GM04504 (cell line): ENCODE measurements at places on chromosomes 4 and X.
A peak's percentile ranks its signal among the peaks of the same experiment; 100 is the strongest.

GRCh38 chrX:44742480-44743155, 101.2 kb upstream of the DUSP21 start:
- DNase-seq: no peak

GRCh38 chr4:15336410-15337167, 91.2 kb upstream of the C1QTNF7 start:
- DNase-seq: no peak

GRCh38 chr4:87068583-87069021, 133.8 kb downstream of the AFF1 start:
- no peak for DNase-seq

GRCh38 chr4:154254999-154255398, 236.6 kb downstream of the DCHS2 start:
- no peak for DNase-seq

- no peak for DNase-seq
Observed at GRCh38 chr4:76720121-76720520, 177.8 kb downstream of the SOWAHB start.

- no peak for DNase-seq
Observed at GRCh38 chr4:112168719-112169500, 23.7 kb downstream of the FAM241A start.

GRCh38 chrX:19097553-19098283, 24.6 kb downstream of the ADGRG2 start:
- no peak for DNase-seq

DNA sequence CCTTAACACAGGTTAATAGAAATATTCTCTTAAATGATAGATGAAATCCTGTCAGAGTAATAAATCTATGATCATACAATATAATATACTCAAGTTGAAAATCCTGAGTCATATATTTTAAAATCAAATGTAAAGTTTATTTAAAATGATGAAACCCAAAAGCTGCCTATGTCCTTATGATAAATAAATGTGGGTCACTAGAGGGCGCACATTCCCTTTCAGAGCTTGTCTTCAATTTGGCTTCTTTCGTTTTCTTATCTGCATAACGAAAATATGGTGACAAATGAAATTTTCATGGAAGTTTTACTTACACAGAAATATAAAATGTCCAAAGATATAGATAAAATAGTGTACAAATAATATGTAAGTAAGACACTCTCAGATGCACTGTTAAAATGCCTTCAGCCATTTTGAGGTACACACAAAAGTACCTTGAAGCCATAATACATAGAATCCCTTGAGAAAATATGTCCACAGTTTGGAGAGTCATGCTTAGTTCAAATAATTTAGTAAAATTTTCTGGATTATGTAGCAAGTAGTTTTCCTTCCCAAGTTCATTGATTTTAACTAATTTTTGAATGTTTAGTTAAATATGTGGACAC, 680.4 kb downstream of the DMD start:
- peak; percentile 0 for DNase-seq

DNA sequence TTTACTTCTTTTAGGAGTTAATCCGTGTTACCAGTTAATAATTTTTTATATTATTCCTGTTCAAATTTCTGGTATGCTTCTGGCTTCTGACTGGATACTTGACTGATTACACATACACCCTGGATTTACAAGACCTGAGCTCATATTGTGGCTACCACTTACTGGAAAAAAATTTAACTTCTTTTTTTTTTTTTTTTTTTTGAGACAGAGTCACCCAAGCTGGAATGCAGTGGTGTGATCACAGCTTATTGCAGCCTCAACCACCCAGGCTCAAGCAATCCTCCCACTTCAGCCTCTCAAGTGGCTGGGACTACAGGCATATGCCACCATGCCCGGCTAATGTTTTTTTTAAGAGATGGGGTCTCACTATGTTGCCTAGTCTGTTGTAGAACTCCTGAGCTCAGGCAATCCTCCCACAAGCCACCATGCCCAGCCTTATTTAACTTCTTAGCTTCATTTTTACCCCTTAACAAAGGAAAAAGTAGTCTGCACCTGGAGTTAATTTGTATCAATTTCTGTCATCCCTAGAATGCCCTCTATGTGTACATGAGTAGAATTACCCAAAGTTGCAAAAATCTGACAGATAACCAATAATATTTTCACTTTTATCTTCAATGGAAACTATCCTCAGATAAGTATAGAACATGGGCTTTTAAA, 50.3 kb downstream of the TMEM165 start:
- peak; percentile 59 for DNase-seq

- no peak for DNase-seq
Observed at GRCh38 chr4:11480683-11481082, 52.0 kb upstream of the HS3ST1 start.

DNA sequence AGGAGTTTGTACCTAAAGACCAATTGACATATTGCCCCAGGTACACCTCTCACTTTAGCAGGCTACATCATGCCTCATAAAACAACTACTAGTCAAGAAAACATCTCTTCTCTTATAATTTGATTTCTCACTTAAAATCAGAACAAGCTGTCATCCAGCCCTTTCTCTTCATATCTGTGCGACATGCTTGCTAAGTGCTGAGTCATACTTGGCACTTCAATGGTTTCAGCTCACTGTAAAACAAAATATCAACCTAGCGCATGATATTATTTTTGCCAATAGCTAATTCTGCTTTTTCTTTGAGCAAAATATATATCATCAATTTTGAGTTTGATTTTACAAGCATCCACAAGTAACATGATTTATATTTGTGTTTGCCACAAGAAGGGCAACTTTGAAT, 27.9 kb upstream of the FUNDC1 start:
- no peak for DNase-seq

- DNase-seq: no peak
Observed at GRCh38 chrX:110060846-110061537, 58.1 kb downstream of the TMEM164 start.

DNA sequence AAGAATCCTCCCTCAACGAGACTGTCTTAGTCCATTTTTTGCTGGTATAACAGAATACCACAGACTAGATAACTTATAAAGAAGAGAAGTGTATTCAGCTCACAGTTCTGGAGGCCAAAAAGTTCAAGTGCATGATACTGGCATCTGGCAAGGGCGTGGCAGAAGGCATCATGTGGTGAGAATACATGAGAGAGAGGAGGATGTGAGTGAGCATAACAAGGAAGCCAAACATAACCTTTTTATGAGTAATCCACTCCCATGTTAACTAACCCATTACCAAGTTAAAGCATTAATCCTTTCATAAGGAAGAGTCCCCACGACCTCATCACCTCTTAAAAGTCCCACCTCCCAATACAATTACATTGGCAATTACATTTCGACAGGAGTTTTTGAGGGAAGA, 504.6 kb downstream of the IQCM start:
- peak; percentile 8 for DNase-seq

- DNase-seq: no peak
Observed at GRCh38 chr4:81380437-81380836, 91.3 kb downstream of the RASGEF1B start.

GRCh38 chrX:20061855-20062254, 54.9 kb downstream of the MAP7D2 start:
- DNase-seq: no peak

- DNase-seq: no peak
Observed at GRCh38 chr4:153759407-153760316, at the start of gene RNF175. Gene RNF175 (minus strand): TSS chr4:153760024. CDS start chr4:153759862, 162 bp downstream.

- no peak for DNase-seq
Observed at GRCh38 chr4:186499467-186499866, 55.9 kb downstream of the MTNR1A start.

- DNase-seq: no peak
Observed at GRCh38 chr4:89316211-89316610, 8.6 kb upstream of the GPRIN3 start.

DNA sequence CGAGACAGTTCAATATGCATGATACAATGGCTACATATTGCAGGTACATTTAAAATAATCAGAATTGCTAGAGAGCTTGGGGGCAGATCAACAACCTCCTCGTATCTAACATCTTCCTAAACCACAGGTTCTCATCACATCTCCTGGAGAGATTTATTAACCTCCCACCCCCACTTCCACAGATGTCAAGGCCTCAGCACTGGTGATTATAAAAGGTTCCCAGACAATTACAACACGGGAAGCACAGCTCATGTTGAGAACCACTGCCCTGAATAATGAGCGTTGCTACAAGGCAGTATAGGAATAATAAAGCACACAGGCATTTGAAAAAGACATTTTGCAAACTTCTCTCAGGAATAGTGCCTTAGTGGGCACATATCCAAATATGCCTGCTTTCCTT, 42.8 kb downstream of the ELOVL6 start:
- DNase-seq: peak; percentile 17

DNA sequence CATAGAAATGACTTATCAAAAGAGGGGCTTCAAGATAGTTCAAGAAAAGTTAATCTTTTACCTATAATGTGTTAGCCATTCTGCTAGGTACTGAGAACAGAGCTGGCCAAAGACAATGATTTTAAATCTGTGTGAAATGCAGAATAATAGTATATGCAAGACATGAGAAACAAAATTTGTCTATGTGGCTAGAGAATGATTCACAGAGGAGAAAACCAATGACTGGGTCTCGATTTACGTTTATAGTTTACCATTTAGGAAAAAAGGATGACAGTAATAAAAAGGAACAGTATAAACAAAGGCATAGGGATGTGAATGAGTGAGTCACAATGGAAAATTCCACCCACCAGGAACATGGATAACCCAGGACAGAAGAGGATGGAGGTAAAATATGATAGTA, 31.9 kb downstream of the NPFFR2 start:
- no peak for DNase-seq

GRCh38 chr4:141705048-141705746, 68.8 kb downstream of the IL15 start:
- DNase-seq: no peak

DNA sequence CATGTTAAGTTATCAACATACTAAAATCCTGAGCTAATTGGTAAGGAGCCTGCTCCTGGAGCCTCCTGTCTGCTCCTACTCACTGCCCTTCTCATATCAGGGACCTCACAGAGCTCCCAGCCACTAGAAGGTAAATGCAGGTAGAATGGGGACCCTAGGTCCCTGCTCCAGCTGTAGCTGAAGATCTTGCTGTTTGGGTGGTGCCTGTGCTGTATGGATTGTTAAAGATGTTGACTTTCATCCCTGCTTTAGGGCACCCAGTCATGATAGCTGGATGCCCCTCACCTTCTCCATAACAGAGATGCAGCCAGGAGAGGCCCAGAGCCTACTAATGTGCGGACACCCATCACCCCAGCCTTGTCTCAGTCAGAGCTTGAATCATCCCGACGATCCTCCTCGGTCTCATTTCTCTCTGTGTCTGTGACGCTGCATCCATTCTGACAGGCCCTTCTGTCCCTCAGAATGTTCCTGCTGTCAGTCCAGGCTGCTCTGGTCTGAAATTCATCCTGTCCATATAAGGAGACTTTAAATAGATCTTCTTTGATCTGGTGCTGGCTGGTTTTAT, 341.7 kb upstream of the GATB start:
- no peak for DNase-seq

DNA sequence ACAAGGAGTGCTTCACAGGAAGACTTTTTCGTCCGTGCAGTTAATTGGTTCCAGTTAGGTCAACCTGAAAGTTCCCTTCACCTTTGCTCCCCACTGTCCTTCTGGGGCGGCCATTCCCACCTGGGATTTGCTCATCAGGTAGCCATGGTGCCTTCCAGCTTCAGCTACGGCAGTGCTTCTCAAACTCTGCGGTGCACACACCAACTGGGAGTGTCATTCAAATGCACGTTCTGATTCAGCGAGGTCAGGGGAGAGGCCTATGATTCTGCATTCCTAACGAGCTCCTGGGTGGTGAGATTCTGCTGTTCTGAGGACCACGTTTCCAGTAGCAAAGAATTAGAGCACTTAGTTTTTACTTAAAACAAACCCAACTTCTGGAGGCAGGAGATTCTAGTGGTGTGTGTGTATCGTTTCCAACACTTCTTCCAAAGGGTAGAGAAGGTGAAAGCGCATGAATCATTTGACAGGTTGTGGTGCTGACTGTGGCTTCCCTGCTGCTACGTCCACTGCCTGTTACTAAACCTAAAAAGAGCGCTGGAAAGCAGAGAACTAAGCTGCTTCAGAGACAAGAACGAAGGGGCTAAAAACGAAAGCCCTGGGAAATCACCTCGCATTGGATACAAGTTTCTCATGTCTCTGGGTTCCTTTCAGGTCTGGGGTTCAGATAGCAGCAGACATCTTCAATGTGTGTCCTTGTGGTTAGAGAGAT, 4.7 kb upstream of the HELT start:
- no peak for DNase-seq

DNA sequence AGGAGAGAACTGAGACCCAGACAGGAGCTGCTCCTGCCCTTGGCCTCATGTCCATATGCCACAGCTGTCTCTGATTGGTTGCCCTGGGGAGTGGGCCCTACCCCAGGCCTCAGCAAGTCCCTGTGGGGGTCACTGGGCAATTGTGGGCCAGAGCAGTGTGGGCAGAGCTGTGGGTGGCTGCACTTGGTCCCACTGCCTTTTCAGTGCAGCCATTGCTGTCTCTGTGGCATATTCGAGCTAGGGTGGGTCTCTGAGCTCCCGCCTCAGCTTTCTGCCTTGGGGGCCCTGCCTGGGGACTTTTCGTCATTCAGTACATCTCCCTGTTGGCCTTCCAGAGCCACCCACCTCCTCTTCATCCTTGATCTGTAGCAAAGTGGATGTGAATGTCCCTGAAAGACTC, 69.8 kb upstream of the LRPAP1 start:
- no peak for DNase-seq

DNA sequence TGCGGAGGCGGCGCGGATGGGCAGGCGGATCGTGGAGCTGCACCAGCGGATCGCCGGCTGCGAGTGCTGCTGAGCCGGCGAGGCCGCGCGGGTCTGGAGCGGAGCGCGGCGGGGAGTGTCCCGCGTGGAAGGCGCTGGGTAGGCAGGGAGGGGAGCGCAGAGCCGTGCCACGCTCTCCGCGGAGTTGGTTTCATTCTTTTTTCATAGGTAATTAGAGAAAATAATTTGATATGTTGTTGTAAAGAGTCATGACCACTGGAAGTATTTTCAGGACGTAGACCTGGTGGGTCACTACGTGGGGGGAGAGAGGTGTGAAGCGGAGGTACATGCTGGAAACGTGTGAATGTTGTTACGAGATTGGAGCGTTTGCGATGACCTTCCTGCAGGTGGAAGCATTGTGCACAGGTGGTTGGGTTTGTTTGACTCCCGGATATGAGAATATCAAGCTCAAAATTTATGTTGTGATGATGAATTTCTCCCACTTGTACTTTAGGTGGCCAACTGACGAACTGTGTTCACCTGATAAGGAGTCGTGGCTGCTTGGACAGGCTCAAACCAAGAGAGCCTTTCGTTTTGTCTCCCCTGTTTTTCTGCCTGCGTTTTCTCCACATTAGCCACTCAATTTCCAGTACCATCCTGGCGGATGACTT, 19.1 kb upstream of the S100P start:
- no peak for DNase-seq

- DNase-seq: no peak
Observed at GRCh38 chr4:167023364-167023925, 210.8 kb downstream of the SPOCK3 start.

DNA sequence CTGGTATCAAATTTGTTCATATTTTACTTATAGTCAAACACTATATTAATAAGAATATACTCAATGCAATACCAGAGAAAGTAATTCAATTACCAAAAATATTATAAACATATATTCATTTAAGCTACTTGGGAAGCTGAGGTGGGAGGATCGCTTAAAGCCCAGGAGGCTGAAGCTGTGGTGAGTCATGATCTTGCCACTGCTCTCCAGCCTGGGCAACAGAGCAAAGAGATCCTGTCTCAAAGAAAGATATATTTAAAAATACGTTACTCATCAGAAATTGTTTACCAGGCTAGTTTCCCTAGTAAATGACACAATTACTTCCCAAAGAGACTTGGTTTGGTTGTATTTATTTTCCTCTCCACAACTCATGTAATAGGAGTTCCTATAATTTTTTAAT, 433.6 kb downstream of the GASK1B start:
- no peak for DNase-seq

- no peak for DNase-seq
Observed at GRCh38 chr4:184328022-184328736, 110.5 kb upstream of the ENPP6 start.
